CD4-positive, alpha-beta memory T cell (primary cell): ENCODE measurements at places on chromosomes 6 and 20.

DNA sequence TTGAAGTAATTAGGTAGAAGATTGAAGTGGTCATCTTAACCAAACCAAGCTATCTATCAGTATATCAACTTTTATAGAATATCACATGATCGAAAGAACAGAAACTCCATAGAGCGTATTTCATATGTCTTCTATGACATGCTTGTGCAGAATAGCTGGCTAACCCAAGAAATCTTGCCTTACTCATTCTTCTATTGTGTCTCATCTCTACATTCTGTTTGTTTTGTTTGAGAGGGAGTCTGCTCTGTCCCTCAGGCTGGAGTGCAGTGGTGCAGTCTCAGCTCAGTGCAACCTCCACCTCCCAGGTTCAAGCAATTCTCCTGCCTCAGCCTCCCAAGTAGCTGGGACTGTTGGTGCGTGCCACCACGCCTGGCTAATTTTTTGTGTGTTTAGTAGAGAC is 10.6 kb downstream of the TAB2 start:
- no peak for DNase-seq

GRCh38 chr6:71220466-71220865 is 68.1 kb upstream of the OGFRL1 start:
- DNase-seq = no peak

- DNase-seq = no peak
These were observed 73.3 kb upstream of the TOP1 start for GRCh38 chr20:40955326-40955725.

DNA sequence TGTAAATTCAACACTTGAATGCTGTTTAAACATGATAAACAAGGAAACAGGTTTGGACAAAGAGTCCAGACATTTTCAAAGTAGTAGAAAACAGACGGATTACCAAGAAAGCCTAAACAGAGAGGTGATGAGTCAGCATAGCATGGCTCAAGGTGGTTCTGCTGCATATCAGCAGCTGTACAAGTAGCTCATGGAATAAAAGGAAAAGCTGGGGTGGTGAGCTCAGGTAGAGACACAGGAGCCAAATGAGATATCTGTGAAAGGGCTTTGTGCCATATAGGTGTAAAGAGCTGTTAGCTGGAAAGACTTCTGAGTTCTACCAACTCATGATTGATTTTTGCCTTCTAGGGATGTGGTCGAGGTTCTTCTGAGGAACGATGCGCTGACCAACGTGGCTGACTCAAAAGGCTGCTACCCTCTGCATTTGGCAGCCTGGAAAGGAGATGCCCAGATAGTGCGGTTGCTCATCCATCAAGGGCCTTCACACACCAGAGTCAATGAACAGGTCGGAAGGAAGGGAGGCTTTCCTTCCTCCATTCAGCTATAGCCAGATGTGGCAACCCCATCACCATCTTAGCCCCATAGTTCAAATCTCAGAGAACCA is 80.7 kb downstream of the ANKS1A start:
- no peak for DNase-seq

DNA sequence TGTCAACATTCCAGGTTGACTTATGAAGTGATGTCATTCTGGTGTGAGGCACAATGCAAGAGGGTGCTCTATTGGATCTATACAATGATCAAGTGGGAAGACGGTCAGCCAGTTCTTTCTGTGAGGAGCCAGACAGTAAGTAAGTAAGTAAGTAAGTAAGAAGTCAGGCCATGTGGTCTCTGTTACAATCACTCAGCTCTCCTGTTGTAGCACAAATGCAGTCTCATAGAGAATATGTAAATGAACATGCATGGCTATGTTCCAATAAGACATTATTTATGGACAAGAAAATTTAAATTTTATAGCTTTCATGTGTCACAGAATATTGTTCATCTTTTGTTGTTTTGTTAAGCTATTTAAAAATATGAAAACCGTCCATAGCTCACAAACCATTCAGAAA is 399.7 kb downstream of the BTBD3 start:
- DNase-seq = no peak

DNA sequence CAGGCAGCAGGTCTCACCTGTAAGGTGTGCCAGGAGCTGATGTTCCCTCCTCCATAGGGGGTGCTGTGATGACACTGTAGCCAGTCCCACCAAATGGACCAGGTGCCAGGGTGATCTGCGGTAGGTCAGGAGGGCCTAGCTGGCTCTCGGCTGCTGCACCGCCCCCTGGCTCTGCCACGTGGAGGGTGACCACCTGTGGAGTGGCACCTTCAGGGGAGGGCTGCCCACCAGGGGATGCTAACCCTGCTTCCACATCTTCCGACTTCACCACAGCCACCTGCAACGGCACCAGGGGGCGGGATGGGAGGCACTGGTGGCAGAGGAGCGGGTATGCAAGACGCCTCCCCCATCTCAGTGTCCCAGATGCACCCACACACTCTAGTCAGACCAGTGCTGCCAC is 18.3 kb downstream of the ZNF335 start:
- no peak for DNase-seq

DNA sequence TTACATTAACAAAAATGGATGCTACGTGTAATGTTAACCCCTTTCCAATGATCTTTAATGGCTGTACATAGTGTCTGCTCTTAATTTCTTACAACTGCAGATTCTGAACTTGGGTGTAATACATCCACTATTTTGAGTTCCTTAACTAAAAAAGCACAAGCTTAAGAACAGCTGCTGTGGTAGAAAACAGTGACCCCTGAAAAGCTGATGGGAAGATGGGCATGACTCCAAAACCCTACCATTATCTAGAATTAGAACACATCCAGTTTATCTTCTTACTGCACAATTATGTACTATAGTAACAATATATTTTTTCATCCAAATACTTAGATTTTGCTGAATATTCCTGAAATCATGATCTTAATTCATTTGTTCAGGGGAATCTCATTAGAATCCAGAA is 49.3 kb downstream of the LYRM4 start:
- no peak for DNase-seq

DNA sequence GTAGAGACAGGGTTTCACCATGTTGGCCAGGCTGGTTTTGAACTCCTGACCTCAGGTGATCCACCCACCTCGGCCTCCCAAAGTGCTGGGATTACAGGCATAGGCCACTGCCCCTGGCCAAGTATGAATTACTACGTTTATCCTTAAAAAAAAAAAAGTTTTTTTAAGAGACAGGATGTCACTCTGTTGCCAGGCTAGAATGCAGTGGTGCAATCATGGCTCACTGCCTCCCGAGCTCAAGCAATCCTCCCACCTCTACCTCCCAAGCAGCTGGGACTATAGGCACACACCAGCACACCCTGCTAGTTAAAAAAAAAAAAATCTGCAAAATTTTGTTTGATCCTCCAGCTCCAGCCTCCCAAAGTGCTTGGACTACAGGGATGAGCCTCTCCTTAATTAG is 23.1 kb downstream of the IYD start:
- no peak for DNase-seq

- DNase-seq = no peak
These were observed 20.0 kb upstream of the TRAF3IP2 start for GRCh38 chr6:111625461-111626391.
